ENCODE measurements at places on chromosomes 2 and 18.

DNA sequence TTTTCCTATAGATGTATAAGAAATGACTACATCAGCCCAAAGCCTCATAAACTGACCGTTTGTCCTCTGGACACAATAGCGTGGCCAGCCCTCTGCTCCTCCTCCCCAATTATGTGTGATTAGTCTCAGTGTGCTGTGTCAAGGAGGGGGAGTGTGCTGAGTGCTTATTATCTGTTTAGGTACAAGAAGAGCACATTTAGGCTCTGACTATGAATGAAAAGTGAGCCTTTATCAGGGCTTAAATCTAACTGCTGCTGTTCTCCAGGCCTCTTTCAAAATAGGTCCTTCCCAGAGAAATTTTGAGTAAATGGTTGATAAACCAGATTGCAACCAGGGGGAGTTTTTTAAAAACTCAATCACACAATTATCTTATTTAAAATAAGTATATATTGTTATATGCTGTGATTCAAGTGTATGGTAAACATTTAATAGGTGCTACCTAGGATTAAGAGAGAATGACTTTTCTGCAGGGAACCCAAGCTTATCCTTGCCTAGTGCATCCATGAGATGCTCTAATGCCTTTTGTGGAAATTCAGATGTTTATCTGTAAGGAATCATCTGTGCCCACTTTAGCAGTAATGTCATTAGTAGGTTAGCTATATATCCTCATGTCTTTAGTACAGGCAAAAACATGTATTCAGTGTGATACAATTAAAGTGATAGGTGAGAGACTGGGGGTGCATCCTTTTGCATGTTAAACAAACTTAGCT lies 168.7 kb upstream of the SIX3 start:
- no peak for DNase-seq

DNA sequence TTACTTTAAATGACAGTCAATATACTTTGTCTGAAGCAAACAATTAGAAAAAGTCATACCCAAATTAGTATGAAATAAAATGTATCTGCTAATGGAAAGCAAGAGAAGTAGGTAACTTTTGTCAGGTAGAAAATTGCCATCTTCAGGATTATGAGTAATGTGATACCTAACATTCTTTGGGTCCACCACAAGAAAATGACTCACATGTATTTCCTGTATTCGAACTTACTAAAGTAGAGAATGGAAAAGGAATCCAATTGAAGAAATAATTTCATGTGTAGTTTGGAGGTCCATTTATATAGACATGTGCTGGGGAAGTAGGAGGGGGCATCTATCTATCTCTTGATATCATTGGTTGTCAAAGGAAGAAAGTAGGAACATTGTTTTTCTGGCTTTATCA lies 636.2 kb upstream of the CHAC2 start:
- DNase-seq = no peak

DNA sequence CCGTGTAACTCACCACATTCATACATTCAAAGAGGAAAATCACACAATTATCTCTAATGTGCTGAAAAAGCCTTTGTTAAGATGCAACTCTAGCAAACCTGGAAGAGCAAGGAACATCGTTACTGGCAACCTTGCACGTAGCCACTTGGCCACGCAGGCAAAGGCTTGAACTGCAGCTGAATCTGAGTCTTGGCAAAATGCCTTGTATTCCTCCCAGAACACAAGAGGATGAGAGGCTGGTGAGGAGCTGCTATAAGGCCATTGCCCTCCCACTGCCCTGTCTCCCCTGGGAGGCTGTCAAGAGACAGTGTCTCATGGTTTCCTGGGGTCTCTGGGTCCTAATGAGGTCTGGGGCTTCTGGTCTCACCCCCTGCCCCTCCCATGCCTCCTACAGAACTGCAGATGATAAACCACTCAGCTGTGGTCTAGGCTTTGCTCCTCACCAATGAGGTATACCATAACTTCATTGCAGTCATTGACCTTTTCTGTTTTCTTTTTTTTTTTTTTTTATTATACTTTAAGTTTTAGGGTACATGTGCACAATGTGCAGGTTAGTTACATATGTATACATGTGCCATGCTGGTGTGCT lies 141.4 kb downstream of the SPP2 start:
- DNase-seq = no peak

- DNase-seq = no peak
These were observed 156.1 kb downstream of the DYSF start for GRCh38 chr2:71609441-71609840.

- no peak for DNase-seq
These were observed 79.0 kb downstream of the ASXL3 start for GRCh38 chr18:33656889-33657448.

GRCh38 chr2:30366199-30366691 lies 80.8 kb upstream of the LCLAT1 start:
- DNase-seq = peak; percentile 53

DNA sequence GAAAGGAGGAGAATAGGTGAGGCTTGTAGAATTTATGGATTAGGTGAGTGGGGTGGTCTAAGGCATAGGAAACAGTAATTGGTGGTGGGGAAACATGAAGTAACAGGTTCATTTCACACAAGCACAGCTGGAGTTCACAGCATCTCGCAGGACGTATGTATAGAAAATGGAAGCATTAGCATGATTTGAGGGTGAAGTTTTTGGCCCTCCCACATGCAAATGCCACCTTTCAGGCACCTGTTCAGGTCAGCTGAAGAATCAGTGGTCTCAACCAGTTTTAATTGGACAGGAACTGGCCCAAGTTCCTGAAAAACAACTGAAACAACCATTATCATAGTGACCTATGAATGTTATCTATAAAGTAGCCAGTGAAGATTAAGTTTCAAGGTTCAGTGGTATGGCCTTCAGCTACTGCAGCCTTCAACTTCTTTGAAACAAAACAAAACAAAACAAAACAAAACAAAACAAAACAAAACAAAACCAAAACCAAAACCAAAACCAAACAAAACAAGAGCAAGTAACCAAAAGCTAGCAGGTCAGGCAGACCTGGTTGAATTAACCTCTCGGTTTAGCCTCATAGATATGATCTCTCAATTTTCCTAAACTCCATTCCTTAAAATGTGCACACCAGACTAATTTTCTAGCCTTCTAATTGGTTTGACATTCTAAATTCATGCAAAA lies 102.1 kb upstream of the SPHKAP start:
- DNase-seq = no peak

DNA sequence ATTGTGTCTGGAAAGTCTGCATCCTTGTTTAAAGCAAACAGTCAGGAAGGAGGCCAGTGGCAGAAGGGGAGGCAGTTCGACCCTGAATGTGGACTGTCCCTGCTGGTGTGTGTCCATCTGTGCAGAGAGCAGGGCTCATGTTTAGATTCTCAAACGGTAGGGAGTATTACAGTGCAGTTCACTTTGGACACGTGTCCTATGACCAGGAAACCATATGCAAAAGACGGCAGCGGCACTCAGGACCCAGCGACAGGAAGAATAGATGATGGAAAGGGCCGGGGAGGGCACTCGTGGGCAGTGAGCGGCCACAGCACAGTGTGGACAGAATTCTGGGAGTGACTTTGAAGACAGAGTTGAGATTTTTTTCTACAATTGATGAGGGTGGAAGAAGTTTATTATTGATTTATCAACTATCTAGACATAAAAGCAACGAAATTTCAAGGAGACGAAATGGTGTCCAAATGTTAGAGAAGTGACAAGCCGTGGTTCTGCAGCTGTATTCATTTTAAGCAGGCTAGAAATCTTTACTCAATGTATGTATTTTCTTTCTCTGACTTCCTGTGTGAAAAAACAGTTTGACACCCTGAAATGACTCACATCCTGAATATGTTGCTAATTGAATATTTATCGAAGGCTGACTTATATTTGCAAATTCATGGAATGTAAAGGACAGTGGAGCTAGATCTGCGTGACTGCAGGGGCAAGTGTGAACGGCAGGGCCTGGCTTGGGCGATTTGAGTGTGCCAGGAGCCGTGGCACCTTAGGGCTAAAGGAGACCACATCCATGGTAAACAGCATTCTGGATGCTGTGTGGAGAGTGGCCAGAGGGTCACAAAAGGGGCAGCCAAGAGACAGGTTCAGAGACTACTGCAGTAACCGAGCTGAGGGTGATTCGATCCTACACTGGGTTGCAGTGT lies 214.2 kb downstream of the PTGR3 start:
- DNase-seq = peak; percentile 5

DNA sequence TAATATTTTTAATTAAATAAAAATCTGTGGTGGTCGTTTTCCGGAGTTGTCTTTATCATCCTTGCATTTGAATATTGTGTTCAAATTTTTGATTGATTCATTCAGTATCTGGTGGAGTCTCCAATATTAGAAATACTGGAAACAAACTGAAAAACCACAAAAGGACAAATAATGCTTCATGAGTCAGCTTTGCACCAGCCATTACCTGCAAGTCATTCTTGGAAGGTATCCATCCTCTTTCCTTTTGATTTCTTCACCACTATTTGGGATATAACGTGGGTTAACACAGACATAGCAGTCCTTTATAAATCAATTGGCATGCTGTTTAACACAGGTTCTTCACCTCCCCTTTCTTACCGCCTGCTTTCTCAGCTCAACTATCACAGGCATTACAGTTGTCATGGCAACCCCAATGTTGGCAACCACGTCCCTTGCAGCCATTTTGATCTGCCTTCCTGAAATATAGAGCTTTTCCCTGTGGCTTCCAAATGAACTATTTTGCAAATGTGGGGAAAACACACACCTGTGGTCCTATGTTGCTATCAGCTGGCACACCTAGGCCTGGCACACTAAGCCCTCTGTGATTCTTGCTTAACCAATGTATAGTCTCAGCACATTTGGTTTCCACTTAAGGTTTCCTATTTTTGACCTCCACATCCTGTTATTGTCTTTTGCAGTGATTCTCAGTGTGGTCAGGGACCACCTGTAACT lies 6.5 kb downstream of the CTLA4 start:
- DNase-seq = no peak

DNA sequence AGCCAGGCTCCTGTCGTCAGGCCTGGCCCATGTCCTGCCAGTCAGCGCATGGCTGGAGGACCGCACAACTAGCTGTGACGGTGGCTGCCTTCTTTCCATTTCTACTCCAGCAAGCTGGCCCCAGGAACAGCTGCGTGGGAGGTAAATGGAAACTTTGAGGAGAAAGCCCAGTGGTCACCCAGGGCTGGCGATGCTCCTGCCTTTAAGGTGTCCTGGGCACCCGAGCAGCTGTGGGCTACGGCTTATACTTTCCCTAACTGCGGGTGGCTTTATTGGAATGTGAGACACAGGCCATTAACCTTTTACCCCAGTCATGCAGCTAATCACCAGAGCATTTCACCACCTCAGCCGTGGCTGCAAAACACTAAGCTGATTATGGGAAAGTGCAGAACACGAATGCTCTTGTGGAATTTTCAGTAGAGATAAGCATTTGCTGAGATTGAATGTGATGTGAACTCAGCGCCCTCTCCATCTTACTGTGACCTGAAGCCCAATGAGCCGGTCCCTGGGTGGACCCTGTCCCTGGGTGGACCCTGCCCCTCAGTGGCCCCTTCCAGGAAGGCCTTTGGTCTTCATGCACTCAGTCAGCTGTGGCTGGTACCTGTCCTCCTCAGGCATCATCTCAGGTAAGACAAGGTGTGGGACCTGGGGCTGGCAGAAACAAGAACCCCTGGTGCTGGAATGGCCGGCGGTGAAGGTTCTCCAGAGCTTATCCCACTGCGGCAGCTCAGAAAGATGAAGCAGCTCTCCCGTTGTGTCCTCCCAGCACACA lies 275.4 kb upstream of the HS6ST1 start:
- DNase-seq = no peak

DNA sequence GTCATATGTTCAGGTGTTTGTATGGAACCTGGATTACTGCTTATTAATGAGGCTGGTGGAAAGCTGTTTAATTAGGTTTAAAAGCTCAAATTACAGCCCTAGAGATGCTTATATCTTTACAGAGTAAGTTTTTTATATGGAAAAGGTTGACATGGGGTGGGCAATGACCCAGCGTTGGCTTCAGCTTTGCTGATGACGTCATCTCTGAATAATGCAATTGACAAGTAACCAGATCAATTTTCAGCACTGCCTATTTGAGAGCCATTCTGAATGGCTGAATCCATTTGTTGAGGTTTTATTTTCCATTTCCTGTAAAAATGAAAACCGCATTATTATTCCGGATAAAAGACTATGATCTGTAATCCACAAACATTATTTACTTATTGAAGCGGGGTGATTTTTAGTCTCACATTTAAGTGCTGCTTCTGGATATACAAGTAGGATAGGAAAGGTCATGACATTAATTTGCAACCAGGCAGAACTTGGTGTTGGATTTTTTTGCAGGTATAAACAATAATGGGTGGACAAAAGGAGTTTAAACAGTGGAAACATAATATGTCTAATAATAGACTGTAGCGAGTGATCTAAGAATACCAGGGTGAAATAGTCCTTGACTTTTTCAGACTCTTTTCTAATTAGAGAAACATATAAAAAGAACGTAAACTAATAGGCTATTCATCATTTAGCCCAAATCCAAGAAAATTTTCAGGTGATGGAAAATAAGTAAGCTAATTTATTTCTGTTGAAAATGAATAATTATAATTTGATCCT lies 2.7 kb downstream of the PPP1R1C start:
- DNase-seq = no peak

GRCh38 chr2:7886666-7887065 lies 795.2 kb upstream of the ID2 start:
- DNase-seq = no peak

DNA sequence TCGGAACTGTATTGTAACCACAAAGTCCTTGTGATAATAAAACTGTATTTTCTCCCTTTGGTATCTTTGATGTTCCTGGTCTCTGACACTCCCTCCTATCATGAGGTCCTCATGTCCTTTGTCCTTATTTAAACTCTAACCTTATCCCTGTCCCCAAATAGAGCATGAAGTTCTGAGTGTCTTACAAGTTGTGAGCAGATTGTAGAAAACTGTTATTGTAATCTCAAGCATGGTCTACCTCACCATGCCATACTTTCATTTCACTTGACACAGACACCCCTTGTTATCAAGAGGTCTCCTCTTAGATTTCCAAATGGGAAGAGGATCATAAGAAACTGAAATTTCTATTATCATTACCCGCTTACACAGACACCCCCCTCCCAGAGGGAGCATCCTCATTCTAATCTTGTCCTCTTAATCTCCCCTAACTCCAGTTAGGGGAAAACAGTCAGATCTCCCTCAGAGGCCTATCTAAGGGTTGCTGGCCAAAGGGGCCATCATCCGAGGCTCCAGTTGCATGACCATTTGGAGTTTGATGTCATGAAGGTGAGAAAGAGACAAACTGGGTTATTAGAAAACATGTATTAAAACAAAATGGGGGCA lies 29.0 kb downstream of the MYO3B start:
- DNase-seq = no peak

GRCh38 chr2:189364607-189365006 lies 76.7 kb upstream of the WDR75 start:
- no peak for DNase-seq

DNA sequence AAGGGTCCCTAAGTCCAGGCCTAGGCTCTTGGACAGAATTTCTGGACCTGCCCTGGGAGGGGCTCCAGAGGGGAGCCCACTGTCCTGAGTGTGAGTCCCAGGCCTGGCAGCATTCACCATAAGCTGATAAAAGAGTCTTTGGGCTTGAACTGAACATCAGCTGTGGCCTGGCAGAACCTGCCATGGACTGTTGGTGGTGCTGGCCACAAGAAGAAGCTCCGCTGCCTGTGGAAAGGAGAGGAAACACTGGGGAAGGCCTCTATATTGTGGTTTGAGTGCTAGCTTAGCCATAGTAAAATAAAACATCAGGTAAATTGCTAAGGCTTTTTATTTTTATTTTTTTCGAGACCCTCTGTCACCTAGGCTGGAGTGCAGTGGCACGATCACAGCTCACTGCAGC lies 20.9 kb upstream of the BAZ2B start:
- DNase-seq = no peak

Data from activated T-cell treated with anti-CD3 and anti-CD28 coated beads for 48 hours (primary cell).